ENCODE measurements at places on chromosomes 12 and 14.

GRCh38 chr12:29781705-29782266 lies 2.0 kb downstream of the TMTC1 start:
- no peak for DNase-seq

- no peak for DNase-seq
These were observed 39.4 kb downstream of the CRACR2A start for GRCh38 chr12:3713483-3713882.

DNA sequence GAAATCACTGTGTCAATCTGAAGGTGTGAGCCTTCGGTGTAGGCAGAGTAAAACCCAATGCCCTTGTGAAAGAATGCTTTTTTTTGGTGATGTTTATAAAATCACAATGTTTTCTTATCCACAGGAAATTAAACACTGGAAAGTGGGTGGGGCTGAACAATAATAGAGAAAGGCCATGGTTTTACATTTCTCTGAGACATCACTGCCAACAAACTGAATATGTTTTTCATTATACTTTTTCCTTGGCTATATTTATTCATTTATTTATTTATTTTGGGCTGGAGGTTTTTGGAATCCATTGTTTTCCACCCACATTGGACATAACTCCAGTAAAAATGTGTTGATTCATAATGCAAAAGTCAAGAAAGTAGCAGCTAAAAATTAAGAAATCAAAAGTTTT lies 16.9 kb downstream of the LRRK2 start:
- no peak for DNase-seq

- no peak for DNase-seq
These were observed 16.5 kb downstream of the RBM19 start for GRCh38 chr12:113949321-113950305.

GRCh38 chr12:82583756-82584155 lies 103.0 kb upstream of the TMTC2 start:
- no peak for DNase-seq

GRCh38 chr12:116276652-116277466 lies 634 bp downstream of the MED13L start:
- DNase-seq, result peak; percentile 55

GRCh38 chr12:110688446-110689280 lies at the start of gene HVCN1:
Gene HVCN1, minus strand, starts transcription at chr12:110689115. Its CDS starts 5,870 bp downstream, at chr12:110683245.
- peak; percentile 14 for DNase-seq

GRCh38 chr12:53489242-53489864 lies 9.9 kb downstream of the MAP3K12 start:
- DNase-seq, result no peak

DNA sequence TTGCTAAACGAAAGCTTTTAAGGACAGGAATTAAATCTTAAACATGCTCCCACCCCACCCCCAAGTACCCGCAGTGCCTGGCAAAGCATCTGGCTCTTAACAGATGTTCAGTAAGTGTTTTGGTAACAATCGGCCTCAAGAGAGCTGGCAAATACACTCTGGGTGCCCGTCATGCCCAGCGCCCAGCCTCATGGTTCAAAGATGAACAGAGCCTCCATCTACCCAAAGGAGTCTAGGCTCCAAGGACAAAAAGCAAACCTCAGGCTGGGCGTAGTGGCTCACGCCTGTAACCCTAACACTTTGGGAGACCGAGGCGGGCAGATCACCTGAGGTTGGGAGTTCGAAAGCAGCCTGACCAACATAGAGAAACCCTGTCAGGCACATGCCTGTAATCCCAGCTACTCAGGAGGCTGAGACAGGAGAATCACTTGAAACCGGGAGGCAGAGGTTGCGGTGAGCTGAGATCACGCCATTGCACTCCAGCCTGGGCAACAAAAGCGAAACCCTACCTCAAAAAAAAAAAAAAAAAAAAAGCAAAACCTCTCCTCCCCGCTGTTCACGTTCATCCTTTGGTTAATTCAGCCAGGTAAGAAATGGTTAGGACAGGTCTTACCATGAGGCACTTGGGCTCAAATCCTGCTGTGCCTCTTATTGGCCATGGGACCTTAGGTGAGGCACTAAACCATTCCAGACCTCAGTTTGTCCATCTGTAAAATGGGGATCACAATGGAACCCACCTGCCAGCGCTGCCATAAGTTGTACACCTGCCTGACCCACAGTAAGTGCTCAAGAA lies 151.3 kb downstream of the BCL11B start:
- DNase-seq, result no peak

DNA sequence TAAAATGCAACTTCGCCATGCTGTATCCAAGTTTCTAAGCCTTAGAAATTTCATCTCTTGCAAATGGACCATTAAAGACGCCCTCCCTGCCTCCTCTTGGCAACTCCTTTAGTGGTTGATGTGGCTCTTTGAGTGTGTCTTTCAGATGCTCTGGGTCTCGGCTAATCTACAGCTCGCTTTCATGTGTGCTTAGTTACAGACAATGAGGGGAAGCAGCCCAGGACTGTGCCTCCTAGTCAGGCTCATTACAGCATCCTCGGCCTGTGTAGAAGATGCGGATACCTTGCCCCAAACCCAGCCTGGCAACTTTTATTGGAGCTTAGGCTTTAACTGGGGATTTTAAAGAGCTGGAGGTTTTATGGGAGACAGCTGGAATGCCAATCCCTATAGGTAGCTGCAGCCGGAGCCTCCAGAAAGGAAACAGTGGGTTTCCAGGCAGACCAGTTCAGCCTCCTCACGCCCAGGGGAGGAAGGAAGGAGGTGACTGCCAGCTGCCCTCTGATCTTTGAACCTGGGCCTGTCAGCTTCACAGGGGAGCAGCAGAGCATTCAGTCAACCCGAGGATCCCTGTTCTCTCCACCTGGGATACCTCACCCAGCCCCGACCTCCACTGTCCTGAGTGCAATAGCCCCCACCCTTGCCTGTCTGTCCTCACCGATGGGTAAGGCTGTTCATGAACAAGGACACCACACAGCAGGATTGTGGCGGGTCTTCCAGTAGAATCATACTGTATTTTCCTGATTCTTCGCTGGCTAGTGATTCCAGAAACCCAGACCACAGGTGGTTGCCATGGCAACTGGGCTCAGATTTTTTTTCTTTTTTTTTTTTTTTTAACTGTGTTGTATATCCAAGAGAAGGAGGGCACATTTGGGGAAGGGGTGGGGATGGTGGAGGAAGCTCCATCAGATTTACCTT lies 638.5 kb downstream of the MED13L start:
- DNase-seq, result peak; percentile 20

DNA sequence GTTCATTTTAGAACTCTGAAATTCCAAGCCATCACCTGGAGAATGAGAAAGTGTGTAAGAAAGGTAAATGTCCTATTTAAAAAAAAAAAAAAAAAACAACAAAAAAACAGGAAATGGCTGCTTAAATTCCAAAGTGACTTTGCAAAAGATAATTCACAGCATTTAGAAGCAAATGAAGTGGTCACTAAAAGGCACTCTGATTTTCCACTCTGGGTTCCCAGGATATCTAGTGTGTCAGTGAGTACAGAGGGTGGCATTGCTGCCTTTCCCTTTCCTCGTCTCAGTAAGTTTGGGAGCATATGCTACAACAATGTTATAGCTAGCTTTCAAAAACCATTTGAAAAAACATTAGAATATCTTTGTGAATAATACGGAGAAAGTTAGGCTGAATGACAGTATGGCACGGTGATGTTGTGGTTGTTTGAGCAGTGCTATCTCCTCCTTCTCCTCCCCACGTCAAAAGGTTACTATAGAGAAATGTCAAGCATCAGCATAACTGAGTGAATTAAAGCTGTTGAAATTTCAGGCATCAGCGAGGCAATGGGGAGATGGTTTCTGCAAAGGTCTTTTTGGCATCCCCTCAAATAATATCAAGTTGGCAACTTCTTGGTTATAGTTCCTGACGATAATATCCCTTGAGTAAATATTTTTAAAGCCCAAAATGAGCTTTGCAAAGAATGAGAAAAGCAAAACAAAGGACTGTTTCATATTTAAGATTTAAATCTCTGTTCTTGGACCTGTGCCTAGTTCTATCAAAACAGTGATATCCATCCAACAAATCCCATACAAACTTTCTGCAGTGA lies 164.5 kb upstream of the E2F7 start:
- no peak for DNase-seq

DNA sequence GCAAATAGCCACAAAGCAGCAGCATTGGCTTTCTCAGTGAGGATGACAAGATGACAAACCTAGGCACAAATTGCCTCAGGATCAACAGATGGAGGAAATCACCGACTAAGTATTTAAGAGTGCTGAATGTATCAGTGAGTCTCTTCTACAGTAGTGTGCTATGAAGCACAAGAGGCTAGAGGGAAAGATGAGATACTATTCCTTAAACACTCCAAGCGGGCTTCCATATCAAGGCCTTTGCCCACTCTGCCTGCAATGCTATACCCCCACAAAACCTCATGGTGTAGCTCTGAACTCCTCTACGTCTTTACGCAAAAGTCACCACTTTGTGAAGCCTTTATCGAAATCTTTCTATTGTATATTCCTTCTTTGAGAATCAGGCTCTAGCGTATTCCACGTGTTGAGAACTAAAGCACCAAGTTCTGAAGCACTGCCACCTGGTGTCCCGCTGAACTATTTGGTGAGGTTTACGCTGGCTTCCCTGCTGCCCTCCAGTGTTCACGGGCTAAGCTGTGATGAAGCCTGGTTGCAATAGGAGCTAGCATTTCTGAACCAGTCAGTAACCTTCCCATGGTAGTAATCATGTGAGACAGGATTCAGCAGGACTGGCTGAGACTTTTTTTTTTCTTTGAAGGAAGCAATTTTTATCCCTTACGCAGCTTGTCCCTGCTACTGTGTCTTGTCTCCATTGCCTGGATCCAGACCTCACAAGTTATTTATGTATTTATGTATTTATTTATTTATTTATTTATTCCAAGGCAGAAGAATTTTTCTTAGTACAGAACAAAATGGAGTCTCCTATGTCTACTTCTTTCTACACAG lies 426.5 kb upstream of the OR4E1 start:
- DNase-seq, result peak; percentile 62

GRCh38 chr14:73739174-73739898 lies 25.2 kb upstream of the PNMA1 start:
- no peak for DNase-seq

- DNase-seq, result no peak
These were observed 23.8 kb downstream of the ZFYVE21 start for GRCh38 chr14:103739466-103739792.

DNA sequence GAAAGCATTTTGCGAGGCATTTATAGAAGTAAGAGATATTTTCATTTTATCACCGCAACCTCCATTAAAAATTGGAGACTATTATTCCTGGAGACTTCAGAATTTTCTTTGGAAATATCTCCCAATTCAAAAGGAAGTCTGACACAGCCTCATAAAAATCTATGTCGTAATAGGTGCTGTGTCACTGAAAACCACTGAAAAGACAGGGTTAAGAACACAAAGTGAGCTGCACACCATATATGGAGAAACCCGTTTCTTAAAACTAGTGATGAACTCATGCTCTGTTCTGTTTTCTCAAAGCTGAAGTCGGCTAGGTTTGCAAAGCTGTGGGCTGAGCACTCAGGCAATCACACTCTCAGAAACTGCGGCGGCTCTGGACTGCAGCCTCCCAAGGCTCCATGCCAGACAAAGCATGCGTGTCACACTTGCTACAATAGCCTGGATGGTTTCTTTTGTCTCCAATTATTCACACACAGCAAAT lies at the start of gene GLIPR1:
GLIPR1 (plus strand) TSS at position 287 of the 481 bp plus-strand sequence; CDS start at position 413, 126 bp downstream.
- DNase-seq, result no peak

GRCh38 chr12:94258593-94258992 lies 110.2 kb downstream of the PLXNC1 start:
- DNase-seq, result no peak

Data from neuronal stem cell (in vitro differentiated cells).